ENCODE measurements at places on chromosomes 1 and 21.

DNA sequence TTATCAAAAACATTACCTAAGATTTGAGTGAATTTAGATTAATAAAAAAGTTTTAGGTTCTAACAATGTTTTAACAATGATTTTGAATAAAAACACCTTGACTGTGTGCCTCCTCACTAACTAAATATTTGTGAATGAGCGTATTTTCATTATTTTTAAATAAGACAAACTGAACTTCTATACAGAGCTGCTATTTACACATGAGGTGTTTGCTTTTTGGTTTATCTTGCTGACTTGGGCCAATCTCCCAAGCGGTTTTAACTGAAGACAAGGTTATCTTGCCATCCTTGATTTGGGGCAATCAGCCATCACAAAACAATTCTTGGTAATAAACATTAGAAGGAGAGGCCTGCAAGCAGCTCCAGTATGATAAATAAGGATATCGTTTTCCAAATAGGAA is 108.2 kb upstream of the NRIP1 start:
- DNase-seq: no peak

DNA sequence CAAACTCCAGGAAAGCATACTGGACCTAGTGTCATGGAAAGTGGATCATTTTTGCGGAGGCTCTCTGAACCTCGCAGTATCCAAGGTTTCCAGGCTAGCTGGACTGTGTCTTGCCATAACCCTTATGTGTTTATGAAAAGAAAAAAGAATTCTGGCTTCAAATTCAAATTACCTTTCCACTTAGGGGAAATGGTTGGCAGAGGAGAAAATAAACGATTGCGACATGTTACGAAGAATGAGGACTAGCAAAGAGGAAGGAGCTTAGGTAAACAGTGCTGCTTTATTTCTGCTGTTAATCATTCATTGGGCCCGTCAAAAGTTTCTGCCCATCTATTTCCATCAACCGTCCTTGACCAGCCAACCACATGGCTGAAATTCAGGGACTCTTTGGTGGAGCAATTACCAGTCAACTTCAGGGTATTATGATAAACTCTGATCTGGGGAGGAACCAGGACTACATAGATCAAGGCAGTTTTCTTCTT is at the start of gene C4BPA:
C4BPA (plus strand) TSS at position 342 of the 482 bp plus-strand sequence. CDS start 8,793 bp downstream, outside the sequence.
- DNase-seq: no peak

GRCh38 chr1:40905061-40905460 is 42.9 kb upstream of the CITED4 start:
- DNase-seq: no peak

GRCh38 chr1:175893192-175893591 is 149.8 kb upstream of the TNR start:
- no peak for DNase-seq

- DNase-seq: peak; percentile 31
These were observed 722 bp downstream of the NPHP4 start for GRCh38 chr1:5991381-5992025.

DNA sequence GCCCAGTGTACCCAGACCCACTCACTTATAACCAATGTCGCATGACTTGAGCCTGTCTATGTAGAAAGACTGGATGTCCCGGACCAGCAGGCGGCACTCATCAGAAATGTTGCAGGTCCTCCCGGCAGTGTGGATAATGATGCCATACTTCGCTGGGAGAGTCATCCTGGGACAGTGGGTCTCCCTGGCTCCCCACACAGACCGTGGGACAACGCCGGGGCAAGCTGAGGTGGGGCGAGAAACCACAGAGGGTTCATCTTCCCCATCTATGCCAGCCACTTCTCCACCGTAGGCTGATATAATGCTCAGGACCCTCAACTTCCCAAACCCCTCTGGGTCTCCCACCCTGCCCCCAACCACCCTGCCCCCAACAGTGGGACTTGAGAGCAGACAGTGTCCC is 8.3 kb downstream of the PGLYRP4 start:
- DNase-seq: no peak

DNA sequence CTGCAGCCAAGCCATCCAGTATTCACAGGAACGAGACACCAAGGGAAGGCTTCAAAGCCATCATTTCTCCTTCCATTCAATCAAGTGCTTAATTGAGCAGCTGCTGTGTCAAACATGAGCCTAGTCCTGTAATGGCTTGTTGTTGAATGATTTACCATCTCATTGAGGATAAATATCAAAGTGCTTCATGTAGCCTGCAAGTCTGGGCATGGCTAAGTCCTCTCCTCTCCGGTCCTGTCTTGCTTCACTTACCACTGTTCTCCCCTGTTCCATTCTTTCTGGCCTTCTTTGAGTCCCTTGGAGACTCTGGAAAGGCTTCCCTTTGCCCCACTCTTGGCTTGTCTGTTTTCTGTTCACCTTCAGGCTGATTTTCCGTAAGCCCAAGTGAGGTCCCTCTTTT is 279.8 kb downstream of the PBX1 start:
- DNase-seq: no peak

DNA sequence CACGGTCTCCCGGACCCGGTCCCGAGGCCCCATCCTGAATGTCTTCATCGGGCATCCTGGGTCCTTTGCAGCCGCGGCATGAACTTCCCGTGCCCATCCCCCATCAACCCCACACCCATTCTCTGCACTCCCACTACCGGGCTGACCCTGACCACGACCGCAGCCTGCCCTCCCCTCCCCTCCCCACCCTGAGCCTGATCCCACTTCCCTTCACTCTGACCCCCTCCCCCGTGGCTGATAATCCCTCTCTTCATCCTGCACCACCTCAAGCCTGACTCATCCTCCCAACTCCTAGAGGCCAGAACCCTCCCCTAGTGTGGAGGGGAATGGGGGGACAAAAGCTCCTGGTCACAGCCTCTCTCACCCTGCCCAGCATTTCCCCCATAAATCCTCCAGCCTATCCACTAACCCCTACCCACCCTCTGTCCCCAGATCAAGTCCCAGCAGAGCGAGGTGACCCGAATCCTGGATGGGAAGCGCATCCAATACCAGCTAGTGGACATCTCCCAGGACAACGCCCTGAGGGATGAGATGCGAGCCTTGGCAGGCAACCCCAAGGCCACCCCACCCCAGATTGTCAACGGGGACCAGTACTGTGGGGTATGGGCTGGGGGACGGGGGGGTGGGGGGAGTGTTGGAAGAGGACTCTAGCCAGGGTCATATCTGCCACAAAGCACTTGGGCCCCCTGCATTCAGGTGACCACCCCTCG is 602 bp downstream of the SH3BGRL3 start:
- no peak for DNase-seq

- DNase-seq: no peak
These were observed 269.7 kb downstream of the FOXD2 start for GRCh38 chr1:47707503-47707902.

- no peak for DNase-seq
These were observed 250.2 kb downstream of the LTN1 start for GRCh38 chr21:28742527-28742926.

- no peak for DNase-seq
These were observed 282.4 kb downstream of the HLX start for GRCh38 chr1:221161571-221162041.

DNA sequence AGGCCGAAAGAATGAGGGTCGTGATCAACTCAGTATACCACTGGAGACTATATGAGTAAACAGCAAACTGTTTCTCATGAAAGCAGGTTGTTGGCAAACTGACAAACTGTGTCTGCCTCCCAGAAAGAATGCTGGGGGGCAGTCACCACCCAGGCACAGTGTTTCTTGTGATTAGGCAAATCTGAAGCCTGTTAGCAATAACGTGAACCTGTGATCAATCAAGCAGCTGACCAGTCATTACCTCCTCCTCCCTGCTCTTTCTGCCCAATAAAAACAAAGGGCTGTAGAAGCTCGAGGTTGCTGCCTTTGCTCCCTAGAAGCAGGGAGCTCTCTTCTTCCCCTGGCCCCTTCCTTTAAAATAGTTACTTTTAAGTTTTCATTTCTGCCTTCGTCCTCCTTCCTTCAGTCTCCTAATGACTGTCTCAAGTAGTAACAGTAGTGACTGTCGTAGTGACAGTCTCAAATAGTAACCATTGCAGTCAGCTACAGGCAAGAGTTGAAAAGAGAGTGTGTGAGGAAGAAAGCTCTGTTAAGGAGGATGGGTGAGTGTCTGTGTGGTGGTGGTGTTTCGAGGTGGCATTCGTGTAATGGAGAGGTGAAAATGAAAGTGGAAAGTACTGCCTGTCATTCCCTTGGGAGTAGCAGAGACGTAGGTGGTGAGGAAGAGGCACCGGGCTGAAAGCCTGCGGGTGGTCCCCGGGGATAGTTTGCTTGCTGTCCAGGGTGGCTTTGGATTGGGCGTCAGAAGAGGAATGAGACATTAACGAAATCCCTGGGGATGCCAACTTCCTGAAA is 14.5 kb downstream of the HHAT start:
- no peak for DNase-seq

- DNase-seq: no peak
These were observed 63.7 kb downstream of the CNST start for GRCh38 chr1:246629976-246630375.

DNA sequence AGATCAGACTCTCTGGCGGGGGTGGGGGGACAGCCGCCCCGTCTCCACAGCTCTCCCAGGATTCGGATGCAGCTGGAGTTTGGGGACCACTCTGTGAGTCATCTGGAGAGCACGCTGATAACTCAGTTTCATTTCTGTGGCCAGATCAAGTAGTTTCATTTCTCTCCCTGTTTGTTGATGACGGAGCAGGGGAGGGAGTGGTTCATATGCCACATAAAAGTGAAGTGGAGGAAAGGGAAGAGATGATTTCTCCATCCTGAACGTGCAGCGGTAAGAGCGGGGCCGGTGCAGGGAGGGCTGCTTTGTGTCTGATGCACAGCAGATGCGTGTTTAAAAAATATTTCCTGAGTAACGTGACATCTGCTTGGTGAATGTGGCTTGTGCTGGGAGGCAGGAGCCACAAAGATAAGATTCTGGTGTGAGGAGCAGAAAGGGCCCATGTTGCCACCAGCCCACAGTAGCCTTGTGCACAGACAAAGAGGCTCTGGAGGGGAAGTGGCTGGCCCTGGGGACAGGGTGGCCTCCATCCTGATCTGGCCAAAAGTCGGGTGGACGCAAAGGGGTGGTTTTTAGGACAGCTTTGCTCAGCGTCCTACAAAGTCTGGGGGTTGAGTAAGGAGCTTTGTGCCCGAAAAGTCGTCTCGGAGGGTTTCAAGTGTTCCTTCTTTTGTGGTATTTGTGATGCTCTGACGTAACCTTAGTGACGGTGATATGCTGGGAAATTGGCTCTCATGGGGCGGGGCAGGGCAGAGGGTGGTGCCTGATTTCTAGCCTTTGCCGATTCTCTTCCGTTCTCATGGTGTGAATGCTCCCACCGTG is at the start of gene MX2:
MX2 (plus strand) TSS at position 242 of the 819 bp plus-strand sequence. CDS start 14,880 bp downstream, outside the sequence.
- peak; percentile 92 for DNase-seq

- DNase-seq: no peak
These were observed 26.4 kb downstream of the RRAGC start for GRCh38 chr1:38833146-38833545.

DNA sequence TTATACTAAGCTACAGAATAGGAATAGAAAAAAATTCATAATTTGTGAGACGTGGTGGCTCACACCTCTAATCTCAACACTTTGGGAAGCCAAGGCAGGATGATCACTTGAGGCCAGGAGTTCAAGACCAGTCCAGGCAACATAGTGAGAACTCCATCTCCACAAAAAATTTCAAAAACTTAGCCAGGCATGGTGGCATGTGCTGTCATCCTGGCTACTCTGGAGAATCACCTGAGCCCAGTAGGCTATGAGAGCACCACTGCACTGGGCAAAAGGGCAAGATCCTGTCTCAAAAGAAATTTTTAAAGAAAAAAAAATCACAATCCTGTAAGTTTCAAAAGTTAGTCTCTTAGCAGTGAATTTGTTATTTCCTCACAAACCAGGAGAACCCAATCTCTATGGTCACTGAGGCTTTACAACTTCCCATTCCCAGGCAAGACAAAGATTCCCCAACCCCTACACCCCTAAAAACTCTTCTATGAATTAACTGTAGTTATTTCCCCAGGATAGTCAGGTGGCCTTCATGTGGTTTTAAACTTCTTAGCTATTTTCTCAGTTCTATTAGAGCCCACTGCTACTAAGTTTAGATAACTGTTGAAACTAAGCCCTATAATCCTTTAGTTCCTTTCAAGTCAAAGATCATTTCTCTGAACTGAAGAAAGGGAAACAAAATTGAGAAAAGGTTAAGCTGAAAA is 74.5 kb downstream of the FOXJ3 start:
- DNase-seq: no peak

DNA sequence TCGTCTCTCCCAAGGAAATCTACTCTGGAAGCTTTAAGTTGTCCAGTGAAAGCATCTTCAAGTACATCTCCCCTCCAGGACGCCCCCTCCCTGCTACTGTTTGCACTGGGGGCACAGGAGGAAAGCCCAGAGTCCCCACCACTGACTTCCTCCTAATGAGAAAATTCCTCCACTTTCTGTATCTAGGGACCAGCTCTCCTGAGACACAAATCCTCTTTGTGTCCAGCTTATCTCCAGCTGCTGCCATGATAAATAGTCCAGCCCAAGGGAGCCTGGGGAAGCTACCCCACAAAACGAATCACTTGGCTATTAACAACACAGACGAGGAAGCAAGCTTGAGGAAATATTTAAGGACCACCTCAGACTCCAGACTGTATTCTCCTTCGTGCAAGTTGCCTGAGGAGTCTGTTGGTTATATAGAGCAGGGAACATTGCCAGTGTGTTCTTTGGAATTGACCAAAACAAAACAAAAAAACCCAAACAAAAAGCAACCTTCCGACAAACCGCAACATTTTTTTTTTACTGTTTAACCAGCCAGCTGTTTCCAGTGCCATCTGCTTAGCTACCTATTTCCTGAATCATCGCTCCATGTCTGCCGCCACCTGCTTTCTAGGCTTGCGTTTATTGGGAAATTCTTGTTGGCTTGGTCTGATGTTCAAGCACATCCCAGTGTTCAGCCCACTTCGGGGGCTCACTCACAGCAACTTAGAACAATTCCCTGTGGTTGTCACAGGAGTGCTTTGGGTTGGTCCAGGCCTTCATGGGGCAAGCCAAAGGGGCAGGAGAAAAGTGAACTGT is 7.7 kb downstream of the C1orf226 start:
- no peak for DNase-seq

DNA sequence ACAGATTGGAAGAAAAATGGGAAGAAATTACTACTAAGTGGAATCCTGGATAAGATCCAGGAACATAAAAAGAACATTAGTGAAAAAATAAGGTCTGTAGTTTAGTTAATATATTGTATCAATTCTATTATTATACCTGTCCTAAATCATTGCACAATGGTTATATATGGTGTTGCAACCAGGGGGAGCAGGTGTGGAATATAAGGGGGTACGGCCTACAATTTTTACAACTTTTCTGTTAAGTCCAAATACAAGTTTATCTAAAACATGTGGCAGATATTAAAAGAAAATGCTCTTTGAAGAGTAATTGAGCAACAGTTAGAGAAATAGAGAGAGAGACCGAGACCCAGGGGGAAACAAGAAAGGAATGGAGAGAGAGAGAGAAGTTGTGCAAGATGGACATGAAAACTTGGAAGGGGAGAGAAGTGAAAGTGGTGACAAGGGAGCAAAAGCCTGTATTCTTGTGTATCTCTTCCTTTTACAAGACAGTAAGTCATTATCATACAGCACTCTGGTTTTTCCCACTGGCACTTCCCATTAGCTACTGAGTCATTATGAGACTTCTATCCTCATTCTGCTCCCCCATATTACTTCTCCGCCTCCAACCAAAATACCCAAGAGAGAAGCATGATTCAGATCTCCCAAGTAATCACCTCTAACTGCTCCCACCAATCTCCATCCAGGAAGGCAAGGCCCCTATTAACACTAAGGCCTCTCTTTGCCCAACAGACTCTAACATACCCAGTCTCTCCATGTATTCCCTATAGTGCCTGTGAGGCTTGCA is 22.3 kb upstream of the TRAF3IP3 start:
- no peak for DNase-seq

- no peak for DNase-seq
These were observed 783 bp upstream of the FCMR start for GRCh38 chr1:206922524-206922923.

All from CD8-positive, alpha-beta T cell (primary cell).